ENCODE measurements at places on chromosomes 1 and 21.

- DNase-seq: no peak
These were observed 70.6 kb downstream of the SYT6 start for GRCh38 chr1:114082867-114083585.

DNA sequence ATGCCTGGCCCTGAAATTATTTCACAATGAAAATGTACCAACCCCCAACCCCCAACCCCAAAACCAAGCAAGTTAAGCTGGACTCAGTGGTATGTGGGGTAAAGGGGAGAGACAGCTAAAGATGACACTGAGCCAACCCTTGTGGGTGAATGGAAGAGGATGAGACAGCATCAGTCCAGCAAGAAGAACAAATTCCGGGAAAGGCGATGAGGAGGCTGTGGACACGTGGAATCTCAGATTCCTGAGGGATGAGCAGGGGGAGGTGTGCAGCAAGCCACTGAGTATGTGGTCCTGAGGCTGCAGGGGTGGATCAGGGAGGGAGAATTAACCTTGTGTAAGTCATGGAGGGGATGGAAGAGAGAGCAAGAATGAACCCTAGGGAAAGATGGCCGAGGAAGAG is 14.4 kb upstream of the ZNF362 start:
- DNase-seq: no peak

DNA sequence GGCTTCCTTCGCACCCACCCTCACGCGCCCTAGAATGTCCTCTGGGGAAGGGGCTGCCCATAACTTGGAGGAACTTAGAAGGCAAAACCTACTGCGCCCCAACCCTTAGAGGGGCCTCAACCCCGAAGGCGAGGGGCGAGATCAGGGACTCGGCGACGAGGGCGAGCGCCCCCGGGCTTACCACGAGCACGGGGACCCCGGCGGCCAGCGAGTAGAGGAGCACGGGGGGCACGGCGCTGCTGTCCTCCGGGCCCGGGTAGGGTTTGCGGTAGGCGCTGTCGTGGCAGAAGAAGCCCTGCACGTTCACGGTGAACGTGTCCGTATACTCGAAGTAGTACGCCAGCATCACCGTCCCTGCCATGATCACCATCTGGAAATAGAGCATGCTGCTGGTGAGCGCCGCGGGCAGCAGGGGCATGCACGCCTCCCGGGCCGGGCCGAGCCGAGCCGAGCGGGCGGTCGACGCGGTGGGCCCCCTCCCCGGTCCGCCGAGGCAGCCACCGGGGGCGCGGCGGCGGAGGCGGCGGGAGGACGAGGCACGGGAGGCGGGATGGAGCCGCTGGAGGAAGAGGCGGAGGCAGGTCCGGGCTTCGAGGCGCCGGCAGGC is 304 bp downstream of the PLPPR5 start:
- DNase-seq: no peak

DNA sequence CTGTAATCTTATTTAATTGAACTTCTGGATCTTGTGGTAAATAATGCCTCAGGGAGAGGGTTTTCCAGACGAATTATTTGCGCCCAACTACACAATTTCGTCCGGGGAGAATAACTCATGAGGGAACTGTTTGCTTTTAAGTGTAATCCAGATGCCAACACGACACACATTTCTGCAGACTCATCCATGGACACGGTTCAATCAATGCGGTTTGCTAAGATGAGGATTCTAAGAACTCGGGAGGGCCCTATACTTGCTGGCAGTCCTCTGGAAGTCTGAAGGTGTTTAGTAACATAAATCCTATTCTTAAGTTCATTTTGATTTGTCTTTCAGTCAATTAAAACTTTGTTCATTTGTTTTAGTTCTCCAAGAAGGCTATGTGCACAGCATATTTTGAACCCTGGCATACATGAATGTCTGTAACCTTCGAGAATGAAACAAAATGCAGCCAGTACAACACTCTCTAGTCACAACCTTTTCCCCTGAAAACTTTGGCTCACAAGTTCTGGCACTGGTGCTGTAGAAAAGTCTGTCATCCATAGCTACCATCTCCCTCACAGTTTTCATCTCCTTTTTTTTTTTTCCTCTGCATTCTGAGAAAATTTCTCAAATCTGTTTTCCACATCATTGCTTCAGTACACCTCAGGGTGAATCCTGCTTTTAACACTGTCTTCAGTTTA is 38.8 kb downstream of the DIPK1A start:
- no peak for DNase-seq

DNA sequence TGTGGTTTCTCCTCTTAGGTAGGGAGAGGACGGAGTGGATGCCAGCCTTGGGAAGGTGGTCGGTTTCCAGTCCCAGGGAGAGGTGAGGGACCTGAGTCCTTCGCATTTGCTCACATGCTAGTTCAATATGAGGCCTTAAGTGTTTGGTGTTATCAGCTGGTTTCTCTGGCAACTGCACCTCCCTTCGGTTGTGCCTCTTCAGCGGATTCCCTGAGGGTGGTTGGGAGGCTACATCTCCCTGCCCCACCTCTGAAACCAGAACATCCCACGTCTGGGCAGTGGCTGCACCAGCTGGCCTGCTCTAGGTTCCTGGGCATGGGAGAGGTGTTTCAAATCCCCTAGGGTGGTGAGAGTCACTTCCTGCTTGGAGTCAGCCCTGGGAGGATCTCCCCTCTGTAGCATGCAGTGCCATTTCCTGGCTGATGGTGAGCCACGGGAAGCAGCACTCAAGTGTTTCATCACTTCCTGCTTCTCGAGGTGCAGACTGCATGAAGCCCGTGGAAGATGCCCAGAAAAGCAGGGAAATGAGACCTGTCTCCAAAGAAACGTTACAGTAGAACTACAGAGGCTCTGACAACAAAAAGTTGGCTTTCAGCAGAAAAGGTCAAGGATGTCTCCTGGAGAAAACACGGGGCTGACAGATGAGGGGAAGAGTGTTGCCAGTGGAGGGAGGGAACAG is 4.5 kb downstream of the TMEM125 start:
- DNase-seq: no peak

- no peak for DNase-seq
These were observed 10.1 kb downstream of the ZNF644 start for GRCh38 chr1:91011726-91012125.

DNA sequence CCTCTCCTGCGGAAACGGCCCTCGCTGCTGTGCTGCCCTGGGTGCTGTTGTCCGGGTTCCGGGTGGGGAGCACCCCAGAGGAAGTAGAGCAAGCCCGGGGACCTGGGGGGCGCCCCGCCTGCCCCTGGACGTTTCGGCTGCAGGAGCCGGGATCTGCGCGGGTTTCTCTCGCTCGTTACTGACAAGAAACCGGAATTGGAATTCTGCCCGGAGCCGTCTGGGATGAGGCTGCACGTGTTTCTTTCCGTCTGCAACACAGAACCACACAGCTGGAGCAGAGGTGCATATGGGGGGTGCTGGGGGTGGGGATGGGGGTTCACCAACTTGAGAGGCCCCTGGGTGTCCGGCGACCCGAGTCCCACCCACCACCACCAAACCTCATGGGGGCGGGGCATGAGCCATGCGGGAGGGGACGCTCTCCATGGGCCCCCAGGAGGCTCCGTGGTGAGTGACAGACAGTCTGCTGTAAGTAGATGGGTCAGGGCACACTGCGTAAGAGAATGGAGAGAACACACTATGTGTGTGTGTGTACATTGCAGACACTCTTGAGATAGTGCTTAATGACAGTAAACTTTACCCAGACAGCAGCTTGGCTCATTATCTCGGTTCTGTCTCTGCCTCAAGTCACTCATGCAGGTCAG is 261.4 kb upstream of the C1orf174 start:
- no peak for DNase-seq

DNA sequence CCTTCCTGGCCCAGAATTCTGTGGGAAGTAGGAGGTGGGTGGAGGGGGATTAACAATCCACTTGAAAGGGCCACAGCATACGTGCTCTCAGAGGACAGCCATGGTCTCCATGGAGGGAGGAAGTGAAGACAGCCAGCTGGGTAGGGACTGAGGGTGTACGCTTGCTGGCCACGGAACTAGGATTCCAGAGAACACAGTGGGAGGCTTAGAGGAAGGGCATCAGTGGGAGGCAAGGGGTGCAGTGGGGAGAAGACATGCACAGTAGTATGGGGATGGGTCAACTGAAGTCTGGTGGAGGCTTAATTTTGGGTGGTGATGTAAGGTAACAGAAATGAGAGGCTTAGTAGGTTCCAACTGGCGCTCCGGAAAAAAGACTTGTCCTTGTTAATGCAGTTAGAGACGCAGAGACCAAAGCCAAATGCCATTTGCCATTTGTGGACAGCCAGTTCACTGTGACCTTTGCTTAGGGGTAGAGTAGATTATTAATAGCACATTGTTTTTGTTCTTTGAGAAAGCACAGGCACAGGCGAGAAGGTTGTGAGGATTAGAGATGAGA is 103.0 kb downstream of the ZSCAN20 start:
- DNase-seq: no peak

DNA sequence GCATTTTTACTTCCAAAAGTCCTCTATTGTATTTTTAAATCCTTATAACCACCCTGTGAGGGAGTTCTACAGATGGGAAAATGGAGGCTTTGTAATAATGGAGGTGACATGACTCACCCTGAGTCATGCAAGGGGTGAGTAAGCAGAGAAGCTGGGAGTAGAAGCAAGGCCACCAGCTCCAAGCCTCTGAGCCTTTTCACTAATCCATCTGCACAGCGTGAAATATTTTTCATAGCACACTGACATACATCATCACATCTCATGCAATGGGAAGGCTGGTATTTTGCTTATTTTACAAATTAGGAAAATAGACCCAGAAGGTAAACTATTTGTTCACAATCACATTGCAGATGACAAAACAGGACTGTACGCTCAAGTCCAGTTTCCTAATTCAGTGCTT is 96.9 kb downstream of the KCNH1 start:
- peak; percentile 68 for DNase-seq

DNA sequence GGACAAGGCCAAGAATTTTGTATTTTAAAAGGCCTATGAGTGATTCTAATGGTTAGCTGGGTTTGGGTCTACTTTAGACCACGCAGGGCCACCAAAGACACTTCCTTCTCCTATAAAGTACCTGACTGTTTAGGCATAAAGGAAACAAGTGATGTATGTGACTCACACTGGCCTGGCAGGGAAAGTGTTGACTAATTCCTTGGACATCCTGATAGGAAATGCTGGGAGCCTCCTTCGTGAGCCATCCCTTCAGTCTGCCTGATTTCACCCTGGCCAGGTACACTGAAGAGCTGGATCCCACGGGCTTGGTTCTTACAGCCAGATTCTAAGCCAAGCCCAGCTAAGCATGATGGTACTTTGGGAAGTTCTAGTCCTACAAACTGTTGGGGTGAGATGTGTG is 100.5 kb upstream of the HMGB4 start:
- DNase-seq: no peak

GRCh38 chr1:38038861-38039260 is 7.7 kb downstream of the POU3F1 start:
- no peak for DNase-seq

Measured in nucleus accumbens (tissue), 56 donors.